ENCODE measurements at places on chromosomes 2 and 18.

- no peak for DNase-seq
Measured at GRCh38 chr2:176751314-176752227, 461.0 kb upstream of the HNRNPA3 start.

DNA sequence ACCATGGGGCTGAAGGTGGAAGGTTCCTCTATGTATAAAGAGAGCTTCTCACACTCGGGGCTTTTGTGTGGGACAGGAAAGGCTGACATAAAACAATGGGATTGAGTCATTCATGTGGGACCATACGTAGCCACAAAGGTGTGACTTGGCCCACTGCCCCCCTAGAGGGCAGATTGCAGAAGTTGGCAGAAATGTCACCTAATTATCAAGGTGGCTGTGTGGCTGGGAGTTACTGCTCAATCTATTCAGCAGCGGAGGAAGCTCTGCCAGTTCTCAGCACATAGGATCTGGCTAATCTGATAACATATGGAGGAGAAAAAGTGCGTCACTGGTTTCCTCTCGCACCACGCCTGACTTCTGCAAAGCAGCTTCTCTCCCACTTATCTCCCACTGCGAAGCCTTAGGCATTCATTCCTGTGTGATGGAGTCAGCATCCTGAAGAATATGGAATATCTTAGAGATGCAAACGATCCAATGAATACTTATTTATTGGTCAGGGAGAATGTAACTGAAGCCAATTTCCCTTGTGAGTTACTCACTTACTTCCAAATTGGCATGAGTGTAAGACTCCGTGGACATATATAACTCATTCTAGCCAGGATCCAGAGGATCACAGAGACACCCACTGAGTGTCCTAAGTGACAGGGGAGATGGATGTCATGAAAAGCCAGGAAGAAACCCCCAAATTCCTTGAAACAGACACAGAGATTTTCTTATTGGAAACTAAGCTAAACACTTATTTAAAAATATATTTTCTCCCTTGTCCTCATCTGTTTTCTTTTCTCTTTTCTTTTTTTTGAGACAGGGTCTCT lies 344.8 kb downstream of the TGIF1 start:
- DNase-seq: no peak

GRCh38 chr2:202689898-202690297 lies 55.1 kb downstream of the FAM117B start:
- no peak for DNase-seq

GRCh38 chr2:62873603-62874002 lies 168.1 kb downstream of the EHBP1 start:
- DNase-seq: no peak

GRCh38 chr2:66576561-66577320 lies 141.8 kb downstream of the MEIS1 start:
- no peak for DNase-seq

GRCh38 chr2:157182204-157182709 lies 75.2 kb upstream of the GALNT5 start:
- DNase-seq: no peak

- DNase-seq: no peak
Measured at GRCh38 chr2:182050333-182051135, 64.9 kb downstream of the PPP1R1C start.

DNA sequence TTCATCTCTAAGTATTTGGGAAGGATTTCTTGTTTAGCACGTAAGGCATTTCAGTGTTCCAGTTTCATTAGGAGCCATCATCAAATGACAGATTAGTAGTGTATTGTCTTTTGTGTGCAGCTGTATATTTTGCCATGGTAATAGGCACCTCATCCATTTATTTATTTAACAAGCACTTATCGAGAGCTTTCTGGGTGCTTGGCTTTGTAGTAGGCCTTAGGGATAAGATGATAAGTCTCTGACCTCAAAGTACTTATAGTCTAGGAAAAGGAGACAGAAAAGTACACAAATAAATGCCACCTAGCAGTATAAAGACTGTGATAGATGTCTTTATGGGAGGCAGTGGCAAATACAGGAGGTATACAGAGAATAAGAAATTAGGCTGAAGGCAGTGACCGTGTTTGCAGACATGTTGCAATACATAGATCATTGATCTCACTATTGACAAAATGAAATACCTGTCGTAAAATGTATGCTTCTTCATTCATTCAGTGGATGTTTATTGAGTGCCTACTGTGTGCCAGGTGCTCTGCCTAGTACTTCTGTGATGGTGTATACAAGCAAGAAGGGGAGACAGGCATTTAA lies 265.9 kb downstream of the SETBP1 start:
- DNase-seq: no peak

GRCh38 chr2:193810533-193810932 lies 1615.8 kb upstream of the TMEFF2 start:
- DNase-seq: no peak

GRCh38 chr2:204298404-204298803 lies 246.9 kb upstream of the PARD3B start:
- DNase-seq: no peak

DNA sequence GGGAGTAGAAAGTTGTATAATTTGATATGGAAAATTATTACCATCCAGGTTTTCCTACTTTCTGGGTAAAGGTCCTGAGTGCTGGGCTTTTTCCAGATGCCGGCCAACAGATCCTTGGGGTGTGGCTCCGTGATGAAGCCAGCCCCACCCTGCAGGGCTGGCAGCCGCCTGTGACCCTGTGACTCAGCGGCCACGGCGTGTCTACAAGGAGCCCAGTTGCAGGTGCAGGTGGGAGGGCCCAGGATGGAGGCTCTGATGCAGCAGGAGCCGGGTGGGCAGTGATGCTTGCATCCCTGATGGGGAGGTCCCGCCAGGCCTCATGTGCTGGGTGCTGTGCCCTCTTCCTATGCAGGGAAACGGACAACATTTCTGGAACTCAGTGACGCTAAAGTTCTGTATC lies 96.0 kb upstream of the ALKAL2 start:
- no peak for DNase-seq

- no peak for DNase-seq
Measured at GRCh38 chr2:29006092-29006979, 25.2 kb downstream of the TOGARAM2 start.

DNA sequence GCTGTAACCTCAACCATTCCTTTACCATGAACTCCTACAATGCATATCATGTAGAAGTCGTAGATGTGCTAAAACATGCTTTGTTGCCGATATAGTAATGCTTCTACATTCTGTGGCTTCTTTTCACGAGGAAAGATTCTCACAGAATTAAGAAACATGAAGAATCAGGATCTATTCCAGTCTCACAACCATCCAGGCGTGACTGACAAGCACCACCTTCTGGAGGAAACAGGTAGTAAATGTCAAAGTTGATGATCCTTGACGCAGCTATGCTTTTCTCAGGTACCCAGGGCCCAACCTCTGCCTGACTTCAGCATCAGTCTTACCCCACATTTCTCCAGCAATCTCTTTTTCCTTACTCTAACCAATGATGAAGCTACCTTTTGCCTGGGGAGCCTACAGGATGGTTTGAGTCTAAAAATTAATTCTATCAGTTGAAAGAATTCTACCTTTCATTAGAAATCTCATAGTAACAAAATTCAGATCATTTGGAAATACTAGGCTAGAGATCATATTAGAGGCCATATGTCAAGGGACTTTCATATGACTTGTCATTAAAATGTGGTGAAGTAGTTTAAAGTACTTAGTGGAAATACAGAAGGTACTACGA lies 123.3 kb upstream of the RND3 start:
- no peak for DNase-seq

GRCh38 chr2:170707821-170708795 lies 7.0 kb upstream of the SP5 start:
- no peak for DNase-seq

- no peak for DNase-seq
Measured at GRCh38 chr2:68039317-68039716, 23.5 kb downstream of the C1D start.

GRCh38 chr2:236402033-236402790 lies 138.0 kb upstream of the ASB18 start:
- no peak for DNase-seq

DNA sequence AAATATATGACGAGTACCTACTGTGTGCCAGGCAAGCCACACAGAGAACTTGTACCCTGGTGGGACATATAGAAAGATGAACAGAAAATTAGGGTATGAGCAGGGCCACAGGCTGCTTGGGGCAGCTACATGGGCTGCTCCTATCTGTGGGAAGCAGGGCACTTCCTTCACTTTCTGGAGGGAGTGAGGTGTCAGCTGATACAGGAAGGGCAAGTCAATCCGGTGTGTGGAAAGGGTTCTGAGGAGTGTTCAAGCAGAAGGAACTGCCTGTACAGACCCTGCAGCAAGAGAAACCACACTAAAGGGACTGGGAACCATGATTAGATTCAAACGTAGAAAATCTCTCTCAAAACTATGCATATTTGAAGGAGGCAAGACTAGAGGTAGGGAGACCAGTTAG lies 58.6 kb upstream of the BCL11A start:
- DNase-seq: no peak

- DNase-seq: no peak
Measured at GRCh38 chr2:42929546-42930024, 137.2 kb upstream of the HAAO start.

Data from stimulated activated CD8-positive, alpha-beta memory T cell treated with anti-CD3 and anti-CD28 coated beads, Interleukin-15, amount 100 ng/mL, for 24 hours (primary cell).